Muscle of leg (tissue), 16 donors: ENCODE measurements at places on chromosomes 11 and 22. TPM values are rescaled to one million over a fixed set of nuclear protein-coding genes. Genes with fewer than 3 reads are reported as not detected.

- H3K27ac ChIP-seq, result no peak overlapping the region
- no peaks in the 10 kb centered on the region for H3K4me1 ChIP-seq
- H3K27me3 ChIP-seq, result peaks cover 5% of the 10 kb centered on the region
- DNase-seq, result no peak
These were observed 193.5 kb downstream of the MYO18B start for GRCh38 chr22:25935266-25936058.

GRCh38 chr11:8217926-8218325 is 45.8 kb downstream of the LMO1 start:
- no peak overlapping the region for H3K4me3 ChIP-seq
- H3K4me1 ChIP-seq, result no peaks in the 10 kb centered on the region
- H3K36me3 ChIP-seq, result no peaks in the 10 kb centered on the region
- no peaks in the 10 kb centered on the region for H3K27me3 ChIP-seq

DNA sequence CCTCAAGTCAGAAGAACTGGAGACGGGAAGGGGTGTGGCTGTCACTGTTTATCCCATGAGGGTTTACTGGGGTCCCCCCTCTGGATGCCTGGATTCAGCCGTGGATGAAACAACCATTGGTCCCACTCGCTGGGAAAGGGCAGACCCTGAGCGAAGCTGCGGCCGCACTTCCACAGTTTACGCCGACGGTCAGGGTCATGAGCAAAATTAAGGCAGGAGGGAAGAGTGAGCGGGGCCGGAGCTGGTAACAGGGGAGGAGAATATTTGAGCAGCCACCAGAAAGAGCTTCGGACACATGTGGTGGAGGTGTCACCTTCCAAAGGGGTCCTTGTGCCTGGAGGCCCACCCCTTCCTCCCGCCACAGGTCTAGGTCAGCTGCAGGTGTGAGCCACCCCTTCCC is 344.9 kb downstream of the BRD1 start:
- peaks cover 6% of the 10 kb centered on the region for H3K4me1 ChIP-seq
- no peak overlapping the region for H3K27ac ChIP-seq
- no peak overlapping the region for H3K4me3 ChIP-seq
- peaks cover 36% of the 10 kb centered on the region for H3K27me3 ChIP-seq

DNA sequence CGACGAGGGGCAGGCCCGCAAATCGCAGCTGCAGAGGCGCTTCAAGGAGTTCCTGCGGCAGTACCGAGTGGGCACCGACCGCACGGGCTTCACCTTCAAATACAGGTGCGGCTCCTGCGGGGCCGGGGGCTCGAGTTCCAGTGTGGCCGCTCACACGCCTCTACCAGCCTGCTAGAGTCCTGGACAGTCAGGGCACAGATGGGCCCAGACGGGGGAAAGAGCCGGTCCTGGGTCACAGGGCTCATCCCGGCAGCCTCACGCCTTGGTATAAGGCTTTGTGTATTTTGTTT is 506 bp downstream of the MCM5 start:
- peak overlapping the region; percentile 83 for H3K4me3 ChIP-seq
- H3K36me3 ChIP-seq, result peaks cover 32% of the 10 kb centered on the region
- DNase-seq, result no peak
- H3K4me1 ChIP-seq, result peaks cover 21% of the 10 kb centered on the region

GRCh38 chr22:44391015-44391414 is 78.3 kb upstream of the SHISAL1 start:
- H3K27ac ChIP-seq, result no peak overlapping the region
- no peak overlapping the region for H3K4me3 ChIP-seq
- H3K27me3 ChIP-seq, result peaks cover 8% of the 10 kb centered on the region
- no peak for DNase-seq

- peaks cover 6% of the 10 kb centered on the region for H3K27me3 ChIP-seq
- no peaks in the 10 kb centered on the region for H3K4me1 ChIP-seq
- H3K27ac ChIP-seq, result no peak overlapping the region
- no peak overlapping the region for H3K4me3 ChIP-seq
- no peak for DNase-seq
These were observed 9.5 kb upstream of the RIC3 start for GRCh38 chr11:8178297-8178696.

DNA sequence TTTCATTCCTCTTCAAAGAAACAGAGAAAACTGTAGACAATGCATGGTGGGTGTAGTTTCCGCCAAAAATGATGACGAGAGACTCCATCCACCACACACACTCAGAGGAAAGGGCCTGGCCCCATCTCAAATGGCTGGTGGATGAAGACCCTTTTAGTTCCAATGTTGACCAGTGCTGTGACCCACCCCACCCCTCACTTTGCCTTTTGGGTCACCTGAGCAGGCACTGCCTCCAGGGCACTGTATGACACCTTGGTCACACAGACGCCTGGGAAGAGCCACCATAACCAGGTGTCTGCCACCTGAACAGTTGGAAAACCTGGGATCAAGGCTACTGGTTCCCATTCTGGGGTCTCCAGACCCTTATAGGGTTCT is 121.3 kb downstream of the MPPED1 start:
- H3K4me1 ChIP-seq, result no peaks in the 10 kb centered on the region
- no peaks in the 10 kb centered on the region for H3K27me3 ChIP-seq
- DNase-seq, result no peak
- no peak overlapping the region for H3K4me3 ChIP-seq
- no peaks in the 10 kb centered on the region for H3K36me3 ChIP-seq

DNA sequence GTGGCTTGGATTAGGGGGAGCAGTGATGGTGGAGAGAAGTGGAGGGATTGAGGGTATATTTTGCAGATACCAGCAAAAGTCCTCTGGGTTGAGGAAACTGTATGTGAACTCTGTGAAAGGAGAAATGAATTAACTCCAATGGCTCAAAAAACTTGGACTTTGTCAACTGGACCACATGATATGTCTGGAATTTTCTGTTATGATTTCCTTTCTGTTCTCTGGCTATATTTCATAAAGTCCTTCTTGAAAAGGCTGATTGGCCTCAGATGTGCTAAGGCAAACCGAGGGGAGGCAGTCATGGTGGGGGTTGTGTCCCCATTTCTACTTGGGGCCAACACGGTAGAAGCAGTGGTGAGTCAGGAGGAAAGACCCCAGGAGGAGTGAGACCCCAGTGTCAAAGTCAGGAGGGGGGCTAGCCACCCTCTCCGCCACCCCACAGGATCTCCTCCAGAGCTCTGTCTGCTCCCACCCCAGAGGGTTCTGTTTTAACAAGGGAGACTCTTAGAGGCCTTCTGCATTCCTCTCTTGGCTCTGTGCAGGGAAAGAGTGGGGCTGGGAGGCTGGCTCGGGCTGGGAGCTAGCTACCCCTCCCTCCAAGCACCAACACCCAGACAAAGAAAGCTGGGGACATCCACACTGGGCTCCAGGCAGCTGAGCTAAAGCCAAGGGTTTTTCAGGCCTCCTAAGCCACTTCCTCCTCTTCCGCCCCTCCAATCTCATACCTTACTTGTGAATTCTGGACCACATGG is 13.8 kb downstream of the CHRDL2 start:
- no peak overlapping the region for H3K4me3 ChIP-seq
- no peak overlapping the region for H3K27ac ChIP-seq
- peak; percentile 59 for DNase-seq
- peaks cover 30% of the 10 kb centered on the region for H3K4me1 ChIP-seq

DNA sequence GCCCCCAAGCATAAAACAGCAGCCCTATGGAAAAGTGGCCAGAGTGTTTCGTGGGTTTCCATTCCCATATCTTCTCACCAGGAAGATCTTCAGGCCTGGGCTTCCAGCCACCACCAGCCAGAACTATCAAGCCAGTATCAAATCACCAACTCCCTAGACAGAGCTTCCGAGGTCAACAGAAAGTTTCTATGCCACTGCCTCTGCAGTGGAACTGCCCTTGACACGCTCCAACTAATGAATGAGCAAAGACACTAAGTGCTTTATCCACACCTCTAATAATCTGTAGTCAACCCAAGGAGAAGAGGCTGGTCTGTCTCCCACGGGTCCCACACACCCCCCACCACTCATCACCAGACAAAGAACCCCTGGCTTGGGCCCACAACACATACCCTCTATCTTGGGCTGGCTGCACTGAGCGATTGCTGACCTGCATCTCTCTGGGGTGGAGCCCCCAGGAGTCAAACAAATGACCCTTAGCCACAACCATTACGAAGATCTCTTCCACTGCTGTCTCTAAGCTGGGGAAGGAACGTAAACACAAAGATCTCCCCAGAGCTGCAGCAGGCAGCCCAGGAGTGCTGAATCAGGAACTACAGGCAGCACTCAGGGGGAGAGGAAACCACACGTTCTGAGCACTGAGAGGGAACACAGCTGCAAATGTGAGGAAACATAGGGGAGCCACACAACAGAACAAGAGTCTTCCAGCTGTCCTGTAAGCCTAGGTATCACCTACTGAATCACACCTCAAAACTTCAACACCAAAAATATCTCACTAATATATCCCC is 9.7 kb downstream of the OR5AN1 start:
- no peak overlapping the region for H3K4me3 ChIP-seq
- H3K36me3 ChIP-seq, result no peaks in the 10 kb centered on the region
- H3K4me1 ChIP-seq, result no peaks in the 10 kb centered on the region
- H3K27ac ChIP-seq, result no peak overlapping the region
- DNase-seq, result peak; percentile 53
- no peaks in the 10 kb centered on the region for H3K27me3 ChIP-seq

GRCh38 chr11:120261321-120261720 is 21.4 kb downstream of the POU2F3 start:
- DNase-seq, result no peak
- no peak overlapping the region for H3K27ac ChIP-seq
- H3K27me3 ChIP-seq, result peaks cover 33% of the 10 kb centered on the region
- peaks cover 5% of the 10 kb centered on the region for H3K4me1 ChIP-seq
- no peak overlapping the region for H3K4me3 ChIP-seq

GRCh38 chr22:45094825-45095224 is 68.9 kb upstream of the NUP50 start:
- no peak overlapping the region for H3K27ac ChIP-seq
- H3K27me3 ChIP-seq, result peaks cover 8% of the 10 kb centered on the region
- no peaks in the 10 kb centered on the region for H3K36me3 ChIP-seq
- no peak overlapping the region for H3K4me3 ChIP-seq

DNA sequence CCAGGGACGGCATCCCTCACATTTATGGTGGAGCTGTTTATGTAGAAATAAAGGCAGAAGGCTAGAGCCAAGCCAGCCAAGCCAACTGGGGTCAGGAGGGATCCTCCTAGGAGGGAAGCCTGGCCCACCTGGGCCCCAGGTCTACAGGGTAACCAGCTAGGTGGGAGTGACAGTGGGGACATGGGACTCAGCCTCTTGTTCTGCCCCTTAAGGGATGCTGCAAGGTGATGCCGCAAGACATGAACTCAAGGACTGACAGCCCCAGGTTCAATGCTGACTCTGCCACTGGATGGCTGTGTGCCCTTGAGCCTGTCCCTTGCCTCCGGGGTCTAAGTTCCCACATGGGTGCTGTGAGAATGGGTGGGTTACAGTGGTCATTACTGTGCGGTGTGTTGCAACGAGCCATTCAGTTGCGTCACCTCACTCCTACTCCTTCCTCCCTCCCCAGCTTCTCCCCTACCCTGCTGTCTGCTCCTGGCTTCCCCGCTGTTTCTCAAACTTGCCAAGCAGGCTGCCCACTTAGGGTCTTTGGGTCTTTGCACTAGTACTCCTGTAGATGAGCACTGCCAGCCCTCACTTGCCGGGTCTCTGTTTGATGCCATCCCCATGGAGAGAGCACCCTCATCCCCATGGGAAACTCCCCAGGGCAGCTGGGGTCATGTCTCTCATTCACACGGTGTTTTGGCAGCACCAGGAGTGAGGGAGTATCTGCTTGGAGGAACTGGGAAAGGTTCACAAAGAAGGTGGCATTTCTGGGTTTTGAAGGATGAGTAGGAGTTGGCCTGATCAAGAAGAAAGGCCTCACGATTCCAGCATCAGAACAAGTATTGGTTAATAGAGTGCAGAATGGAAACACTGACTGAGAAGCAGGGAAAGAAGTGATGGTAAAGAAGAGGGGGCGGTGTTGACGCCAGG is 43.0 kb upstream of the RTL6 start:
- no peak overlapping the region for H3K27ac ChIP-seq
- DNase-seq, result no peak
- H3K36me3 ChIP-seq, result no peaks in the 10 kb centered on the region
- peaks cover 32% of the 10 kb centered on the region for H3K27me3 ChIP-seq

- DNase-seq, result no peak
- no peak overlapping the region for H3K4me3 ChIP-seq
- no peaks in the 10 kb centered on the region for H3K36me3 ChIP-seq
- no peaks in the 10 kb centered on the region for H3K4me1 ChIP-seq
- H3K27ac ChIP-seq, result no peak overlapping the region
- H3K27me3 ChIP-seq, result no peaks in the 10 kb centered on the region
These were observed 24.5 kb downstream of the DLG2 start for GRCh38 chr11:85602526-85603213.

GRCh38 chr11:11998091-11998781 is 10.2 kb downstream of the DKK3 start:
- H3K4me1 ChIP-seq, result peaks cover 18% of the 10 kb centered on the region
- H3K36me3 ChIP-seq, result peaks cover 18% of the 10 kb centered on the region
- DNase-seq, result no peak
- no peaks in the 10 kb centered on the region for H3K27me3 ChIP-seq

GRCh38 chr11:75078233-75078632 is 18.4 kb downstream of the OR2AT4 start:
- H3K36me3 ChIP-seq, result no peaks in the 10 kb centered on the region
- DNase-seq, result peak; percentile 3
- H3K27ac ChIP-seq, result no peak overlapping the region
- no peak overlapping the region for H3K4me3 ChIP-seq

DNA sequence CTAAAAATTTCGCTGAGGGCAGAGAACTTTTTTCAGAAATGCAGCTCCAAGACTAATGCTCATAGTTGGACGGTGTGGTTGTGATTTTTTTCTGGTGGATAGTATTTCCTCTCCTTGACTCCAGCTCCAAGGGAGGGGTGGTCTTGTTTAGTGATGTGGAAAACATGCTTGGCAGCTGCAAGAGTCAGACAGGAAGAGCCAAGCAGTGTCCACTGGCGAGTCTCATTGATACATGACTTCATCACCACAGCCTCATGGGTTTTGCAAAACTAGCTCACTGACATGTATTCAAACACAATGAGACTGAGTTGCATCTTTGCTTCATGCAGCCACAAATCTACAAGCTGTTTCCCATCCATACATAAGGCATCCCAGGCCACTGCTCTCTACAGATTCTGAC is 7.3 kb upstream of the KCNJ1 start:
- peaks cover 3% of the 10 kb centered on the region for H3K4me1 ChIP-seq
- no peaks in the 10 kb centered on the region for H3K27me3 ChIP-seq
- DNase-seq, result peak; percentile 86
- H3K27ac ChIP-seq, result no peak overlapping the region
- no peak overlapping the region for H3K4me3 ChIP-seq
- no peaks in the 10 kb centered on the region for H3K36me3 ChIP-seq

- H3K27ac ChIP-seq, result no peak overlapping the region
- DNase-seq, result no peak
- no peaks in the 10 kb centered on the region for H3K36me3 ChIP-seq
- peaks cover 13% of the 10 kb centered on the region for H3K27me3 ChIP-seq
- no peak overlapping the region for H3K4me3 ChIP-seq
These were observed 514.0 kb downstream of the BUD13 start for GRCh38 chr11:116258821-116259220.

The CREB3L1 gene
- total RNA-seq, result 14.2 TPM

The MAPK8IP2 gene
- 0.22 TPM for total RNA-seq

The CHADL gene
- total RNA-seq, result 4.7 TPM

The KCNQ1 gene
- total RNA-seq, result 0.84 TPM

The VPREB1 gene
- total RNA-seq, result 0.18 TPM
